ENCODE measurements at places on chromosomes 11 and 22.

DNA sequence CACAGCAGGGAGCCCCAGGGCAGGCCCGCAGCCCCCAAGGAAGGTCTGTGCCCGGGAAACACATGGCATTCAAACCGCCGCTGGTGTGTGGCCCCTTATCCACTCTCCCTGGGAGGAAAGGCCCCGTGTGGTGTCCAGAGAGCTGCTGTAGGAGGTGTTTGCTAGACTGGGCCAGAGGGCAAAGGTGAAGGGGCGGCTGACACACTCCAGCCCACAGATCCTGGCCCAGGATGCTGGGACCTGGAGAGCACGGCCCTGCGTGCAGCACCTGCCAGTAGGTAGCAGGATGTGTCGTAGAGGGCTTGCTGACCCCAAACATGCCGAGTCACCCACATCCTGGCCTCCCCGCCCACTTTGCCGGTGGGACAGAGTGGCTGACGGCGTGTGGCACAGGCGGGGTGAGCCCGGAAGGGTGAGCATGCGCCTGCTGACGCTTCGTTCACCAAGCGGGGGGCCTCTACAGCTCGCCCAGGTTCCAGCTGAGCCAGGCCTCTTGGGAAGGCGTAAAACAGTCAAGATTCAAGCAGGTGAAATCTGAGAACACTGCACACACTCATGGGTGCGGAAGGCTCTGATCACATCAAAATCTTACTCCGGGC, 11.0 kb downstream of the OSBPL5 start:
- no peak for DNase-seq

GRCh38 chr22:21623648-21623970, 6.2 kb downstream of the YDJC start:
- no peak for DNase-seq

DNA sequence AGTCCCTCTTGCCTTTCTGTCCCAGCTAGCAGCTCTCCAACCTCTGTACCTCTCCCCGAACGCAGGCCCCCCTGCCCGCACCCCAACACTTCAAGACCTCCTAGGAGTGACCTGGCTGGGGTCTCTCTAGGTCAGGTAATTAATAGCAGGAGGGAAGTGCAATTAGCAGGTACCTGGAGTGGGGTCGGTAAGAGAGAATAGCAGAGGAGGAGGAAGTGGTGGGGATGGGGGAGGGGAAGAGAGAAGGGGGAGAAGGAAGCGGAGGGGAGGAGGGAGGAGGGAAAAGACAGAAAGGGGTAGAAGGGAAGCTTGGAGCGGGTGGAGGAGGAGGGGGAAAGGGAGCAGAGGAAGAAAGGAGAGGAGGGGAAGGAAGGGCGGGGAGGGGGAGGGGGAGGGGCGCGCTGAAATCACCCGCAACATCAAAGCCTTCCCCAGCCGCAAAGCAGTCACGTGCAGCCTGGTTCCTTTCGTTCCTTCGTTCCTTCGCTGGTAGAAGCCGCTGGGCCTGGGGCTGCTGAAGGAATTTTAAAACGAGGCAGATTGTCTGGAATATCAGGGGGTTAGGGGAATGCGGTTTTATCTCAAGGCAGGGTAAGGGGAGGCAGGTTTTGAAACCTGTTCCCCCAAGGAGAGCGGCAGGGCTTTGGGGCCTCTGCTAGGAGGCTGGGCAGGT, 29.3 kb upstream of the TCF20 start:
- DNase-seq = no peak

- DNase-seq = no peak
Measured at GRCh38 chr22:20111045-20111688, 4.7 kb upstream of the RANBP1 start.

DNA sequence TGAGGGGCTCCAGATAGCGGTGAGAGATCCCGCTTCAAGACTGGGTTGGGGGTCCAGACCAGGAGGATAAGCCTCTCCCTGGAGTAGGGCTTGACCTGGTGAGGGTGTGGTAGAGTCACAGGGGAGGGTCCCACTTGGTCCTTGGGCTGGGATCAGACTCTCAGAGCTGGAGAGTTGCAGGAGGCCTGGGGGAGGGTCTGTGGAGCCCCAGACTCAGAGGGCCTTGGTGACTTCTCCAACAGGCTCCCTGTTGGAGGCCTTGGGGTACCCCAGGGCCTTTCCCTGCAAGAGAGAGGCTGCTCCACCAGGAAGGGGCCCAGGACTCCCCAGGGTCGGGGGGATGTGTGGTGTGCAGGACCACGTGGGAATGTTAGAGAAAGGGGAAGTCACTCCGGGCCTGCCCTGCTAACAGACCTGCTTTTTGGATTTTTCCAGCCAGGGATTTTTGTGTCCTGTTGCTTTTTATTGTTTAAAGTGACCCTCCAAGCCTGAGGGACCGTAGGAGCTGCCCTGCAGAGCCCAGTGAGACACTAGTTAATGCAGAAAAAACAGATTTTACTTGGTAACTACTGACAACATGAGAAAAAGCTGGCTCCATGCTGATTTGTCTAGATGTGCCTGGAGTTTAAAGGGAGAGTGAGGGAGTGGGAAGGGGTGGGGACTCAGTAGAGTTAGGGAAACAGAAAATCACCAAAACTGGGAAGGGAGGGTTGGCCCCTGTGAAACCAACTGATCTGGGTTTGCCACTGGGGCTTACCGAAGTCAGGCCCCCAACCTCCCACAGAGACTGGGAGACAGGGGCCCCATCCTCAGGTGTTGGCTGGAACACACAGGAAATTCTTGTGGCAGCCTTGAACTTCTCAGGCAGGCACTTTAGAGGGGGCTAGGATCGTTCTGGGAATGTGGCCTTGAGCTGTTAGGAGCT, 801 bp upstream of the TXNRD2 start:
- no peak for DNase-seq

GRCh38 chr22:36486619-36487384, 5.4 kb upstream of the TXN2 start:
- DNase-seq = no peak

GRCh38 chr11:130817330-130817944, 98.8 kb downstream of the SNX19 start:
- no peak for DNase-seq

DNA sequence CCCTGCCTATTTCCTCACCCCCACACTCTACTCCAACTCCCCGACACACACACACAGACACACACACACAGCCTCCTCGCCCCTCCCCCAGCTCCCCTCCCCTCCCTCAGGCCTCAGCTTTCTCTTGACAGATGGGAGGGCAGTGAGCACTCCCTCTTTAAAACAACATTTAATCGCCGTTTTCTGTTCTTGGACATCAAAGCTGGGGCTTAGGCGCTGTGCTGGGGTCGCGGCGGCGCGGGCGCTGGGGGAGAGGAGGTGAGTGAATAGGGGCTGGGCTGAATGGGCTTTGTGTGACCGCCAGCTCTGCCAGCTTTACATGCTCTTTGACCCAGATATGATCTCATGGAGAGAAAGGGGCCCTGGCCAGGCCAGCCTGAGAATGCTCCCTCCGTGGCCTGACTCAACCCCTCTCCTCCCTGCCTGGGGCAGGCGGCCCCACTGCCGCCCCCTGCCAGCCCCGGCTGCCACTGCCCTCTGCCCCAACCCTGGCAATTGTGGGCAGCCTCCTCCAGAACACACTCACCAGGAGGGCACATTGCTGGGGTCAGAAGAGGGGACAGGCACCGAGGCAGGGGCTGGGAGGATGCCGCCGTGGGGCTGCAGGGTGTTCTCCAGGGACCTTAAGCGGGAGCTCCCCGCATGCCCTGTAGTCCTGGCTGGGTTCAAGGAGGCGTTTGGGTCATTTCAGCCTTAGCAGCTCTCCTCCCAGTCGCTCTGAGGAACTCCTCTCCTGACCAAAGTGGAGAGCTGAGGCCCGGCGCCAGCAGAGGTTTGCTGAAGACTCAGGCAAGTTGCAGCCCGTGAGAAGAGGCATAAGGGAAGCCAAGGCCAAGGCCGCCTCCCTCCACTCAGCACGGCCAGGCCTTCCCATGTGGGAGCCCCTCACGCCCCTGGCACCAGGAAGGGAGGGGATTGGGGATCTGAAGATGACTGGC, 38.3 kb upstream of the NNMT start:
- DNase-seq = no peak

DNA sequence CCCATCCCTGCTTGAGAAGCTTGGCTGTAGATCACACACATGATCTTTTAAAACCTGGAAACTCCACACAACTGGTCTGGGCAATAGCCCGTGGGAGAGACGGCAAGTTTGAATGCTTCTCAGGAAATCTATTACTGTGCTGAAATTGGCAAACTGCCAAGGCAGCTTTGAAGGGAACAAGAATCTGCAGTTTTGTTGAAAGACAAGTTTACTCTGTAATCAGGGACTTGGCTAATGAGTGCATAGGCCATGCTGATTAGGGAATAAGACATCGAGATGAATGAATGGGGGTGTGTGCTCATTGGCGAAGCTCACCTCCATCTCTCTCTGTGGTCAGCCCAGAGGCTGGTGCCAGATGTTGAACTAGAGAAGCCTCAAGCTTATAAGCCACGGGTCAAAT, 218.8 kb downstream of the HIPK3 start:
- DNase-seq = no peak

GRCh38 chr11:120169981-120170698, 32.2 kb upstream of the TRIM29 start:
- no peak for DNase-seq

GRCh38 chr22:17938484-17938924, 85.9 kb downstream of the MICAL3 start:
- no peak for DNase-seq

Measured in NCI-H1436 treated with DMSO at 0.1 percent for 48 hours (cell line).